ENCODE measurements at places on chromosomes 2 and 18.

DNA sequence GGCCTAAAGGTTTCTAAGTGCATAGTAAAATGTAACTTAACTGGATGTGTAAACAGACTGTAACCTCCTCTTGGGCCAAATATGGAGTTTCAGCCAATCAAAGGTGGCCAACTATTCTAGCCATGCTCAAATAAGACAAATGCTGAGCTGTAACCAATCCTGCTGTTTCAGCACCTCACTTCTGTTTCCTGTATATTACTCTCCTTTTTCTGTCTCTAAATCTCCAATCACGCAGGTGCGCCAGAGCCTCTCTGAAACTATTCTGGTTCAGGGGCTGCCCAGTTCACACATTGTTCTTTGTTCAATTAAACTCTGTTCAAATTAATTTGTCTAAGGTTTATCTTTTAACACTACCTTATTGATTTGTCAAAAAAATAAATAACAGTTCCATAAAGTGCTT is 532.7 kb upstream of the DCC start:
- DNase-seq = no peak

GRCh38 chr2:9824956-9825720 is 18.1 kb upstream of the TAF1B start:
- no peak for DNase-seq

GRCh38 chr2:31401580-31401979 is 13.0 kb downstream of the XDH start:
- DNase-seq = peak; percentile 63

- DNase-seq = no peak
These were observed 177.5 kb downstream of the ANAPC1 start for GRCh38 chr2:111706481-111707001.

GRCh38 chr2:4174796-4175195 is 471.4 kb downstream of the DCDC2C start:
- no peak for DNase-seq

- no peak for DNase-seq
These were observed 14.5 kb downstream of the SESTD1 start for GRCh38 chr2:179250095-179250494.

- no peak for DNase-seq
These were observed 10.6 kb upstream of the HOXD4 start for GRCh38 chr2:176140513-176141317.

DNA sequence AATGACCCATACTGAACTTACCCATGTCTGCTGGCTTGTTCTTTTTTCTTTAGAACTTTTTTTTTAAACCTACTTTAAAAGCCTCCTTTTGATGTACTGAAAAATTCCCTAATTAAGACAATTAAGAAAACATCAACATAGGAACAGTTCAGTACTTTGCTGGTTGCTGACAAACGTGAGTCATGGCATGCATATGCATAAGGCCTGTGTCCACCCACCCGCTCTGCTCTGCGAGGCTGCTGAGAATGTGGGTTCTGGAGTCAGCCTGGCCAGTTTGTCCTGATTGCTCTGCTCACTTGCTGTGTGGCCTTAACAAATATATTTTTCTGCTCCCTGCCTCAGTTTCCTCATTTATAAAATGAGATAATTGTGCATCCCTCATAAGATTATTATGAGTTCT is 27.3 kb downstream of the LAMA3 start:
- DNase-seq = no peak

DNA sequence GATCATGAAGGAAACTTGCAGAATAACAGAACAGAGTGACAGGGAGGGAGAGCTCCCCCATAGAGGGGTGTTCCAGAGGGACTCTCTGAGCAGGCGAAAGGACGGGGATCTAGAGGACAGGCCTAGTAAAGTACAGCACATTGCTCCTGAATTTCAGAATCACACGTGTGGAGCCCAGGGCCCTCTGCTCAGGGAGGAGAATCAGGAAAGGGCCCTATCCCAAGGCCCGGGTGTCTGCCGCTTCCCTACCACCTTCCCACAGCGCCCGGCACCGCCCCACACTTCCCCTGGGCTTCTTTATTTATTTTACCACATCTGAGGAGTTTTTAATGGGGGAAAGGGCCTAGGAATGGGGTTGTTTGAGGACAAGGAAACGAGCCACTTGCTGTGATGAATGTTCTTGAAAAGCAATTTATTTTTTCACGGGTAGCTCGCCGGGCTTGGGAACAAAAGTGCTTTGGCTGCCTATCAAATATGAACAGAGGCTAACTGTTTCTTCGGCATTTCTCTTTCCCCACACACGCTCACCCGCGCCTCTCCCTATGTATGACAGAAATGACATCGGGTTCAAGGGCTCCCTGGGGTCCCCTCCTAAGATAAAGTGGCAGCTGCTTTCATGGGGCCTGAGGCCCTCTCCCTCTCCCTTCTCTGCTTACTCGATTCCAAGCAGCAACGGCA is 79.3 kb upstream of the GLI2 start:
- DNase-seq = no peak

GRCh38 chr2:165069151-165069550 is 113.8 kb upstream of the SLC38A11 start:
- no peak for DNase-seq

- DNase-seq = no peak
These were observed 633.0 kb upstream of the TMEFF2 start for GRCh38 chr2:192827735-192828134.

- DNase-seq = no peak
These were observed 56.0 kb downstream of the TMEM247 start for GRCh38 chr2:46535360-46535759.

DNA sequence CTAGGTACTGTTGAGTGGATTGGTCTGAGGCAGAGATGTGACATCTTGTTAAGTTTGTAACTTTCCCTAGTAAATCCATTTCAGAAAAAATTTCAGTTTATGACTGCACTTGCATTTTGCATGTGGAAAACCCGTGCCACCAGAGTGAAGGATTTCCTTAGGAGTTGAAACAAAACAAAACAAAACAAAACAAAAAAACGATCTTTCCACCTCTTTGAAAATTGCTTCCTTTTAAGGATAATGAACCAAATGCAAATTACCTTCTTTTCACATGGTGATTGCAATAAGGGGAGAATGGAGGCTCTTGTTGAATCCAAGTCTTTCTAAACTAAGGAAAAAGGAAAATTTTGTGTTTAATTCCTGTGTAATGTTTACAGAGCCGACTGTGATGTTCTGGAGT is 43.2 kb downstream of the PHLPP1 start:
- DNase-seq = no peak

- no peak for DNase-seq
These were observed at the start of gene GRP for GRCh38 chr18:59219672-59220163. Gene GRP (plus strand): TSS chr18:59220158. CDS start chr18:59220266, 108 bp downstream.

GRCh38 chr2:45283764-45284620 is 274.7 kb upstream of the SIX2 start:
- peak; percentile 47 for DNase-seq

DNA sequence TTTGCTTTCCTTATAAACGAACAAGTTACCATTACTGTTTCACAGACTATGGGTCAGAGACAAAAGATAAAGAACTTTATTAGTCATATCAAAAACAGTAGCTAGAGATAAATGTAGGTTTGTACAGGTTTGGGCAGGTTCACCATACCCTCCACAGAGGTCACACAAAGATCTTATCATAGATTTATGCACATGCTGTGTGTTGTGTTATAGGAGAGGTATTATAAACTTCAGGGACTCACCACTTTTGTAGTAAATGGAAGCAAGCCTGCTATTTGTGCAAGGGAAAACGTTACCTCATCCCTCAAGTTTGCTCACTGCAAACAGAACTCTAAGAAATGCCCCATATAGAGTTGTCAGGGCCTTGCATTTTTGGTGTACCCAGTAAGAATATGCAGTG is 584.5 kb upstream of the LRRTM1 start:
- DNase-seq = no peak

DNA sequence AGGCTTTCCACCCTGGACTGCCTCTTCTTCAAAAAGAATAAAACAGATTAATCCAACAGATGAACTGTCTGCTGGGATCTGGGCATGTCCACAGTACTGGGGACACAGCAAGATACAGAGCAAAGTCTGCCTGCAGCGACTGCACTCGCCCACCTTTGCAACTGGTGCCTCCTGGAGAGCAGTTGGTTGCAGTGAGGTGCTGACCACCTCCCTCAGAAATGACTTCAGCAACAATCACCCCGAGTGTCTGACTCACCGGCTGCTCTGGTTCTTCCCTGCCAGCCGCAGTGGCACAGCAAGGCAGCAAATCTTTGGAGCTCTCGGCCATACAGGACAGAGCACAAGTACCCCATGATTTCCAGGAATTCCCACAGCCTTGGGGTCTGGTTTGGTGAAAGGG is 179.7 kb downstream of the ANAPC1 start:
- no peak for DNase-seq

DNA sequence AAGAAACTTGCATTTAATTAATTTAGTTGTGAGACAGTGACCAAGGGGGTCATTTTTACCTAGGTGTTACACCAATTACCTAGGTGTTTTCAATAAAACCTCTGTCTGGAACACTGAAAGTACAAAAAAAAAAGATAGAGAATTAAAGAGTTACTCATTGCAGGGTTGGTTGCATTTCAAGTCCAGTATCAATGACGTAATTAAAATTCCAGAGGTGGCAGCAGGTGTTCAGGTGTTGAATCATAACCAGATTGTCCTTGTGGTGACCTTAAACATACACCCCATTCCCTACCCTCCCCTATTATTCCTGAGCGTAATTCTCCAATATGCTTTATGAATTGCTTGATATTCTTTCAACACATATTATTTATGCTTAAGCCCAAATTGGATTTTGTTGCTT is 352.0 kb upstream of the SLC8A1 start:
- no peak for DNase-seq

DNA sequence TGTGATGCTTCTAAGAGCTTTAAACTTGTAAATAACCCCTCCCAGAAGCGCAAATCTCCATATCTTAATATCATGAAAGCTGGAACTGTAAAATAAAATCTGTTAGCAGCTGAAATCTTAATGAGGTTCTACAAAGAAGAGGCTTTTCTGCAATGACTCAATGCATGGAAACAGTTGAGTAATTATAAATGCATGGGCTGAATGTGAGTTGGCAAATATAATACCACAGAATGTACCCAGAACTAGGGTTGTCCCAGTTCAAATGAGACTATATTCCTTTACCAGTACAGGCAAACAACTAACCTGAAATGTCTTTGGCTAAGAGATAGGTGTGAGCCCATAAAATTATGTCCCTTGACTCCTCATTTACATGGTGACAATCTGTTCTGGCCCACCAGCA is 52.9 kb downstream of the SATB2 start:
- no peak for DNase-seq

DNA sequence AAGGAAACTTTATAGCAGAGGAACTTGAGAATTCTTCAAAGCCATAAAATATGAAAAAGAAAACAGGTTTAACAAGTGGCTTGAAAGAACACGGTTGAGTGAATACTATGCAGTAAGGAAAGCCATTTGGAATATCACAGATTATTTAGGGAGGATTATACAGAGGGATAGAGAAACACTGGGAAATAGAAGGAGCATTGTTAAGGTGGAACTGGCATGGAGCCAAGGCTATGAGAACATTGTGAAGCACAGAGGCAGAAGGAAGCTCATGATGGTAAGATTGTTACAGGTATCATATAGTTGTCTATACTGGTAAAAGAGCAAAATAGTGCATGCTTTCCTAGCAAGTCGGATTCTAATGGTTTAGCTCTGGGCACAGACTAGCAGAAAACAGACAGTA is 87.1 kb downstream of the SS18 start:
- DNase-seq = no peak

GRCh38 chr18:58911766-58912165 is 47.1 kb downstream of the ZNF532 start:
- DNase-seq = no peak

DNA sequence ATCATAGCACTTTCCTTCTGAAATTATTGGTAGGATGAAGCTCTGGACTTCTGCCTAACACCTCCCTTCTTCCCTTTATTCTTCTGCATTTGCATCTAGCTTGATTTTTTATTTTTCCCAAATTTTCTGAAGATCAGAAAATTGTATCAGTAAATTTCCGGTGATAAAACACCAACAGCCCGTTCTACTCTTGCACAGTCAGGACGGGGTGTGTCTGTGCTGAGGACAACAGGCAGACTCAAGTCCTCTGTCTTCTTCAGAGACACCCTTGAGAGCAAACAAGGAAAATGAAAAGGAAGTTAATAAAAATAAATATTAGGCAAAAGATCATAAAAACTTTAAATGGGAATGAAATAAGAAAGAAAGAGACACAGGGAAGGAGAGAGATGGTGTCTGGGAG is 120.7 kb downstream of the ARL4C start:
- DNase-seq = no peak

GRCh38 chr18:11035814-11036495 is 113.4 kb downstream of the PIEZO2 start:
- DNase-seq = no peak

GRCh38 chr2:200297989-200298388 is 8.5 kb upstream of the SPATS2L start:
- no peak for DNase-seq

Measured in brain pericyte (primary cell).